ENCODE measurements at places on chromosomes 2 and 18. TPM values are rescaled to one million over a fixed set of nuclear protein-coding genes. Genes with fewer than 3 reads are reported as not detected.
A peak's percentile ranks its signal among the peaks of the same experiment; 100 is the strongest.

DNA sequence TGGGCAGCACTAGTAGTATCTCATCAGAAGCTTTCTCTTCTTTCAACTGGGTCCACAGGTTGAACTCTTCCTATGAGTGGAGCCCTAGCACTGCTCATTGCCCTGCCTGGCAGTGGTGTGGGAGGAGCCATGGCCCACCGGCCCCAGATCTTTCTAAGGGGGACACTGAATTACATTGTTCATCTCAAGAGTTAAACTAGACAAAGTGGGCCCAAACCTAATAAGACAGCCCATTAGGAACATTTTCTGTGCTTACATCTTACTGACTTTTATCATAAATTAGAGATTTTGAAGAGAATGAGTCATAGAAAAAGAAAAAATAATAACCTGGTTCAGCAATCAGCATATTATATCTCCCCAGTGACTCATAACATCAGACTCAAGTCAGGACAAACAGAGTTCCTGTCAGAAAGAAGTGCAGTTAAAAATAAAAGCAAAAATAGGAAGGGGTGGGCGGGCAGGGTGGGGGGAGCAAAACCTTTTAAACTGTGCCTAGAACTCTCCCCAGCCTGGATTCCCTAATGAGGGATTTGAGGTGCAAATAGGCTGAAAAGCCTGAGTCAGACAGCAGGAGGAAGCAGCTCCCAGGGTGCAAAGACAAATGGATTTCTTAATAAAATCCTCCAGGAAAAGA, 161.6 kb upstream of the TRIB2 start:
- no peak for DNase-seq
- H3K36me3 ChIP-seq, result no peaks in the 10 kb centered on the region
- no peaks in the 10 kb centered on the region for H3K27me3 ChIP-seq
- no peak overlapping the region for H3K4me3 ChIP-seq
- no peak overlapping the region for H3K27ac ChIP-seq

- no peak overlapping the region for H3K27ac ChIP-seq
- no peaks in the 10 kb centered on the region for H3K36me3 ChIP-seq
- H3K27me3 ChIP-seq, result no peaks in the 10 kb centered on the region
Observed at GRCh38 chr2:219442256-219443015, 7.8 kb downstream of the SPEG start.

DNA sequence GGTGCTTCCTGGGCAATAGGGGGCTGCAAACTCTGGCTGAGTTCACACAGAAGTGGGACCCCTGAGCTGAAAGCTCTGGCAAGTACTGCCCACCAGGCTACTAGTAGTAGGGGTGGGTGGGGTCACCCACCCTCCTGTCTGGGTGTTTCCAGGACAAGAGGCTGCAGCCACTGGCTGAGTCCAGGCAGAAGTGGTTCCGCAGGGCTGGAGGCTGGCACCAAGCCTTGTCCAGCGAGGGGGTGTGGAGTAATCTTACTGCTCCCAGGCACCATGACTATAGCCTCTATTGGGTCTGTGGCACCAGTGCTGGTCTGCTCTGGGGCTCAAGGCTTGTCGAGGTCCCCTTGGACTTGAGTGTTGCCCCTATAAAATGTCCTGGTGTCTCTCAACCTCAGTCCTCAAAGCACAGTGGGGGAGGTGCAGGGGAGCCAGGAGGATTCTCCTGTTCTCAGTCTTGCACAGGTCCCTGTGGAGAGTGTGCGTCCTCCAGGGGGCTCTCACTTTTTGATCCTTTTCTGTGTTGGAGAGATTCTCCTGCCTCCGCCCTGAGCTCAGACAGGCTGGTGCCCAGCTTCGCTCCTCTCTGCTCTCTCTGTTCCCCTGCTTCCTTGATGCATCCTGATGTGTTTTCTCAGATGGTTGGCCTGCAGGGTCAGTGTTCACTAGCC, 48.1 kb downstream of the NUP35 start:
- no peak overlapping the region for H3K27ac ChIP-seq
- H3K36me3 ChIP-seq, result no peaks in the 10 kb centered on the region
- H3K4me1 ChIP-seq, result no peaks in the 10 kb centered on the region
- H3K27me3 ChIP-seq, result no peaks in the 10 kb centered on the region
- no peak overlapping the region for H3K4me3 ChIP-seq

- peak overlapping the region; percentile 0 for H3K4me3 ChIP-seq
- no peaks in the 10 kb centered on the region for H3K36me3 ChIP-seq
- no peaks in the 10 kb centered on the region for H3K27me3 ChIP-seq
- peak; percentile 5 for DNase-seq
- H3K4me1 ChIP-seq, result peaks cover 11% of the 10 kb centered on the region
Observed at GRCh38 chr2:156892467-156893281, 364.8 kb upstream of the GALNT5 start.

SLC39A6 gene
- 44.3 TPM for total RNA-seq

ELOA2 gene
- not detected for total RNA-seq

EFHD1 gene
- 17.5 TPM for total RNA-seq

- no peaks in the 10 kb centered on the region for H3K27me3 ChIP-seq
- DNase-seq, result no peak
- H3K4me3 ChIP-seq, result no peak overlapping the region
- no peak overlapping the region for H3K27ac ChIP-seq
- H3K36me3 ChIP-seq, result peaks cover 9% of the 10 kb centered on the region
Observed at GRCh38 chr2:24816884-24817283, 23.7 kb downstream of the CENPO start.

CHST9 gene
- 0.13 TPM for total RNA-seq

DNA sequence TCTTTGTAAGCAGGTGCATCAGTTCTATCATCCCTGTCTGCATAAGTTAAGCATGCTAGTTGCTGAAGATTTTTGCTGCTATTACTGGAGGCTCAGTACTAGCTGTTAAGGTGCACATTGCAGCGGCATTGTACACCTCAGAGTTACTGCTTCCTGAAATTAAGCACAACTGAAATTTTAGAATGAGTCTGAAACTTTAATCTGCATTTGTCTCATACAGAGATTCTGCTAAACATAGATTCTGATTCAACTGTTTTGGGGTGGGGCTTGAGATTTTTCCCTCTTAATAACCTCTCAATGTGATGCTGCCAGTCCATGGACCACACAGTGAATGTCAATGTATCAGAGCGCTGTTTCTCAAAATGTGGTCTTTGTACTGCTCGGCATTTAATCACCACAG, 585.7 kb upstream of the GCFC2 start:
- H3K4me3 ChIP-seq, result no peak overlapping the region
- no peak overlapping the region for H3K27ac ChIP-seq
- no peak for DNase-seq
- H3K36me3 ChIP-seq, result no peaks in the 10 kb centered on the region
- no peaks in the 10 kb centered on the region for H3K27me3 ChIP-seq

CCDC150 gene
- total RNA-seq, result 1.6 TPM

GRHL1 gene
- total RNA-seq, result 8.6 TPM

DNA sequence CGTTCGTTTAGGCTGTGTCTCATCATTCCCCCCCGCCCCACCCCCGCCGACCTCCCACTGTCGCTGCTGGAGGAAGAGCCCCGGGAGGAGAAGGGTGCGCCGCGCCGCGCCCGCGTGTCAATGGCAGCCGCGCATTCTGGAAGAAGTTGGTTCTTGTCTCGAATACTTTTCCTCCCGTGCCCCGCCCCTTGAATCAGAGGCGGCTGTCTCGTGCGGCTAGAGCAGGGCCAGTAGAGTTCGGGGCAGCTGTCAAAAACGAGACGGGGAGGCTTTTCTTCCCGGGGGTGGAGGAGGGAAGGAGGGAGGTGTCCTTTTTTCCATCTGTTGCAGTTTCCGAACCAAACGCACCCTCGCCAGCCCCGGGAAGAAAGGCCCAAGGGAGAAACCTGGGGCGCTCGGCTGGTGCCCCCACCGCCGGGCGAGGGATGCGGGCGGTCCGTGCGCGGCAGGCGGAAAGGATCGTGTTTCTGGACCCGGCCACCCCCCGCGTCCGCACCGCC, 410 bp upstream of the TGIF1 start:
- H3K4me1 ChIP-seq, result peaks cover 22% of the 10 kb centered on the region
- DNase-seq, result peak; percentile 79
- peak overlapping the region; percentile 85 for H3K4me3 ChIP-seq
- H3K27me3 ChIP-seq, result no peaks in the 10 kb centered on the region
- H3K27ac ChIP-seq, result peak overlapping the region; percentile 93

- no peaks in the 10 kb centered on the region for H3K36me3 ChIP-seq
- H3K27ac ChIP-seq, result no peak overlapping the region
- DNase-seq, result no peak
- no peak overlapping the region for H3K4me3 ChIP-seq
- no peaks in the 10 kb centered on the region for H3K4me1 ChIP-seq
Observed at GRCh38 chr2:151716721-151717120, 17.6 kb downstream of the NEB start.

GRCh38 chr2:230052299-230052698, 16.4 kb downstream of the SLC16A14 start:
- no peaks in the 10 kb centered on the region for H3K27me3 ChIP-seq
- no peaks in the 10 kb centered on the region for H3K36me3 ChIP-seq
- no peak for DNase-seq
- no peak overlapping the region for H3K27ac ChIP-seq
- peaks cover 21% of the 10 kb centered on the region for H3K4me1 ChIP-seq
- no peak overlapping the region for H3K4me3 ChIP-seq

DNA sequence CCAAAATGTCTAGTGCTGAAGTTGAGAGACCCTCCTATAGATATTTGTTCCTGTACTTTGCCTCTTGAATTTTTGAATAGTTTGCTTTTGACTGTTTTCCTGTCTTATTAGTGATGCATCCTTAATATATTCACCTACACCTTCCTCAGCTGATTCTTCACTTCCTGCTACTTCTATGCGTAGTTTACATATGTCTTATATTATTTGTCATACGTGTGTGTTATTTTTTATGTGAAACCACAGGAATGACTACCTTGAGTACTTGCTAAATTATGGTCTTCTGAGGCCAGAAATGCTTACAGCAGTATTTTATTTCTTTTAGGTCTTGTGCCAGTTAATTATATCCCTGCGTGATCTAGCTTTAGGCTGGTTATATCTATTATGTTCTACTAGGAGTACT, 9.9 kb downstream of the UBE2E3 start:
- H3K27me3 ChIP-seq, result no peaks in the 10 kb centered on the region
- no peak for DNase-seq
- H3K4me1 ChIP-seq, result peaks cover 5% of the 10 kb centered on the region
- no peaks in the 10 kb centered on the region for H3K36me3 ChIP-seq

- no peaks in the 10 kb centered on the region for H3K36me3 ChIP-seq
- no peak for DNase-seq
- peaks cover 16% of the 10 kb centered on the region for H3K4me1 ChIP-seq
- no peak overlapping the region for H3K4me3 ChIP-seq
Observed at GRCh38 chr18:13397504-13398163, 179.1 kb downstream of the LDLRAD4 start.

DAW1 gene
- not detected for total RNA-seq

DNA sequence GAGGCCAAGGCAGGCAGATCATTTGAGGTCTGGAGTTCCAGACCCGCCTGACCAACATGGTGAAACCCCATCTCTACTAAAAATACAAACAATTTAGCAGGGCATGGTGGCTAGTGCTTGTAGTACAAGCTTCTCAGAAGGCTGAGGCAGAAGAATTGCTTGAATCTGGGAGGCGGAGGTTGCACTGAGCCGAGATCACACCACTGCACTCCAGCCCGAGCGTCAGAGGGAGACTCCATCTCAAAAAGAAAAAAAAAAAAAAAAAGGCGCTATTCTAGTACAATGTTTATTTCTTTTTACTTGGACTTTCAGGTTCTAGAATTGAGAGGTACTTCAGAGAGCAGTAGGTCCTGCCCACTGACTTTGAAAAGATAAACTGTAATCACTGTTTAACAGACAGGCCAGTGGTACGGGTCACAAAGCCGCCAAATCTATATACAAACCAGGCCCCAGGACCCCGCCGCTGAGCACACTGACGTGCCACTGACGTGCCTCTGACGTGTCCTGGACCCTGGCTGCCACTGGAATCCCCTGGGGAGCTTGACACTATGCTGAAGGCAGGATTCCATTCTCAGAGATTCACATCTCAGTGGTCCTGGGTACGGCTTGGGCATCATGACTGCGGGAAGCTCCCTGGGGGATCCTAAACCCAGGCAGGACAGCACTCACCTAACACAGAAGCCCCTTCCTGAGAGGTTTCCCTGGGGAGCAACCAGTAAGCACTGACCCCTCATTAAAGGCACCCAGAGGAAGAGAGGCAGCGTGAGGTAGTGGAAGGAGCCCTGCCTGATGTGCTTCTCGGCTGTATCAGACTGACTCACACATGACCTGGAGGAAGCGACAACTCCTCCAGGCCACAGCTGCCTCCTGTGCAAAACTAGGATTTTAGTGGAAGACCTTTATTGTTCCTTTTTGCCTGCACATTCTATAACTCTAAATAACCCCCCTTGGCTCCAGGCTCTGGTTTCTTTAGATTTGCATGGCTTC, 197.8 kb upstream of the MEIS1 start:
- no peaks in the 10 kb centered on the region for H3K36me3 ChIP-seq
- peak; percentile 68 for DNase-seq
- H3K4me1 ChIP-seq, result peaks cover 48% of the 10 kb centered on the region
- H3K27me3 ChIP-seq, result no peaks in the 10 kb centered on the region
- peak overlapping the region; percentile 98 for H3K27ac ChIP-seq
- H3K4me3 ChIP-seq, result no peak overlapping the region

GRCh38 chr2:43488737-43489136, 107.1 kb downstream of the THADA start:
- no peak for DNase-seq
- H3K4me3 ChIP-seq, result no peak overlapping the region
- H3K27me3 ChIP-seq, result no peaks in the 10 kb centered on the region
- H3K4me1 ChIP-seq, result peaks cover 9% of the 10 kb centered on the region
- H3K36me3 ChIP-seq, result no peaks in the 10 kb centered on the region
- no peak overlapping the region for H3K27ac ChIP-seq

GRCh38 chr2:215034154-215034553, 104.3 kb downstream of the ABCA12 start:
- H3K36me3 ChIP-seq, result no peaks in the 10 kb centered on the region
- H3K4me3 ChIP-seq, result no peak overlapping the region
- no peaks in the 10 kb centered on the region for H3K4me1 ChIP-seq
- H3K27ac ChIP-seq, result no peak overlapping the region

GRCh38 chr2:238854699-238855229, 6.9 kb downstream of the TWIST2 start:
- H3K4me3 ChIP-seq, result no peak overlapping the region
- H3K27ac ChIP-seq, result no peak overlapping the region

- H3K4me3 ChIP-seq, result no peak overlapping the region
- H3K27me3 ChIP-seq, result no peaks in the 10 kb centered on the region
- H3K4me1 ChIP-seq, result no peaks in the 10 kb centered on the region
- no peak for DNase-seq
- H3K36me3 ChIP-seq, result no peaks in the 10 kb centered on the region
- H3K27ac ChIP-seq, result no peak overlapping the region
Observed at GRCh38 chr2:29990129-29990528, 68.7 kb upstream of the ALK start.

DNA sequence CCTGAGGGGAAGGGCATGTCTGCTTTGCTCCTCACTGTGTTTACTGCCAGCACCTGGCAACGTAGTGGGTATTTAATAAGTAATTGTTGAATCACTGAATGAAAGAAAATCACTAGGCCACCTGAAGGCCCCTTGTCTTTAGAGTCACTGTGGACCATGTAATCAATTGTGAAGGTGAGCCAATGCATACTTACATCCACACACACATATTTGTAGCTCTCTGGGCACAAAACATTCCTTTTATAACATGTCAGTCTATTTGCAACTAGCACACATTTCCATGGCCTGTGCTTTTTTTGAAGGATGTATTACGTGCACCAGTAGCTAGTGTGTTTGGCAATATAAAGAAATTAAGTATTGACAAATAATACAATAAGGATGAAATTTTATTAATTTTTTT, 11.2 kb downstream of the ATP8B1 start:
- DNase-seq, result no peak
- H3K36me3 ChIP-seq, result no peaks in the 10 kb centered on the region
- H3K27ac ChIP-seq, result no peak overlapping the region
- no peak overlapping the region for H3K4me3 ChIP-seq

GRCh38 chr18:40259115-40259835, 1695.8 kb upstream of the PIK3C3 start:
- no peaks in the 10 kb centered on the region for H3K4me1 ChIP-seq
- no peak overlapping the region for H3K4me3 ChIP-seq
- no peaks in the 10 kb centered on the region for H3K27me3 ChIP-seq
- H3K36me3 ChIP-seq, result no peaks in the 10 kb centered on the region
- DNase-seq, result no peak

IL36A gene
- not detected for total RNA-seq
